ENCODE measurements at places on chromosomes 1 and 21.

- no peak for DNase-seq
Observed at GRCh38 chr1:54857746-54858561, 29.0 kb downstream of the DHCR24 start.

- DNase-seq, result no peak
Observed at GRCh38 chr1:62327360-62328055, 8.3 kb upstream of the KANK4 start.

DNA sequence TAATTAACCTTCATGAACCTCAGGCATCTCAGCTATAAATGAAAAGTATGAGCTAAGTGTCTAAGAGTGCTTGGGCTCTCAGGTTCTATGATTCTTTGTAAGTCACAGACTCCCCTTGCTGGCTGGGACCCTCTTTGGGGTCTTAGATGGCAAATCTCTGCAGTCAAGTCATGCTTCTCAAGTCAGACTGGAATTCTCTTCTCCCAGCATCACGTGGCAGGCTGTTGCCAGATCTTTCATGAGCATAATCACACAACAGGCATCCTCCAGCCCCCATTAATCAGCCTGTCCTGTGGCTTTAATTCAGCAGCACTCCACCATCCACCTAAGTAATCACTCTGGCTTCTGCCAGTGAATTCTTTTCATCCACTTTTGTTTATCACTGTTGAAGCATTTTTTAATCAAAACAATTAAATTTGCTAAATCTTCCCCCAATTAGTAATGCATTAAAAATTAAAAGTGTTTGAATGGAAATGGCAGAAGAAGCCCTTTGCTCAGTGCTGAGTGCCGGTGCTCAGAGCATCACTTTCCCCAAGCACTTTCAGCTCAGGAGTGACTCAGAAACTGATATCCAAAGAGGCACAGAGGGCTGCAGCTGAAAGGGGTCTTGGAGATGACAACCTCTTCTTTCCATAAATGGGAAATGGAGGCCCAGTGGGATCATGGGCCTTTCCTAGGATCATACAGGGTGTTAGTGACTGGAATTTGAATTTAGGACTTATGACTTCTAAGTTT lies 50.2 kb downstream of the C8A start:
- no peak for DNase-seq

DNA sequence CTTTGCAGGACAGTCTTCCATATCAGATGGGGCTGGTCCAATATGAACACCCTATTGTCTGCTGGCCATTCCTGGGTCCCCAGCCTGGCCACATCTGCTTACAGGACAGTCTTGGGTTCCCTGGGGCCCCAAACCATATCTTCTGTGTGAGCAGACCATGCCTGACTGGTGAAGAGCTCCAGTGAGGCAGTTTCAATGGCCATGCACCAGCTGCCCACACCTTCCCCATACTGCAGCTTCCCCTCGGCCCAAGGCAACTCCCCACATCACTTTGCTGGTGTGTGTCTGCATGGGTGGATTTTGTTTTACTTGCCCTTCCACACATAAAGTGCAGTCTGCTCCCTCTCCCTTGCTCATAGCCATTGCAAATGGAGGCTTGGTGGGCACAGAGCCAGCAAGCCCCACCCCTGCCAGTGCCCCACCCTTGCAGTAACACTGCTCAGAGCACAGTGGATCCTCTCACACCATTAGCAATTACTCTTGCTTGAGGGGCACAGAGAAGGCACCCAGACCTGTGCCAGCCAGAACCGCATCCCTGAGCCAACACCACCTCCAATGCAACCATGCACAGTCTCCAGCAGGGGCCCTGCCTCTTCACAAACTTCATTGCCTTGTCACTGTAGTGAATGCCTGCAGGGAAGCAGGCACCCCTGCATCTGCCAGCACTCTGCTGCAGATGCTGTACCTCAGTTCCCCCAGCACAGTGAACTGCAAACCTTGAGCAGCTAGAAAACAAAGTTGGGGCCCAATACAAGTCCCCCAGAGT lies 474.5 kb upstream of the BEND5 start:
- DNase-seq, result no peak

DNA sequence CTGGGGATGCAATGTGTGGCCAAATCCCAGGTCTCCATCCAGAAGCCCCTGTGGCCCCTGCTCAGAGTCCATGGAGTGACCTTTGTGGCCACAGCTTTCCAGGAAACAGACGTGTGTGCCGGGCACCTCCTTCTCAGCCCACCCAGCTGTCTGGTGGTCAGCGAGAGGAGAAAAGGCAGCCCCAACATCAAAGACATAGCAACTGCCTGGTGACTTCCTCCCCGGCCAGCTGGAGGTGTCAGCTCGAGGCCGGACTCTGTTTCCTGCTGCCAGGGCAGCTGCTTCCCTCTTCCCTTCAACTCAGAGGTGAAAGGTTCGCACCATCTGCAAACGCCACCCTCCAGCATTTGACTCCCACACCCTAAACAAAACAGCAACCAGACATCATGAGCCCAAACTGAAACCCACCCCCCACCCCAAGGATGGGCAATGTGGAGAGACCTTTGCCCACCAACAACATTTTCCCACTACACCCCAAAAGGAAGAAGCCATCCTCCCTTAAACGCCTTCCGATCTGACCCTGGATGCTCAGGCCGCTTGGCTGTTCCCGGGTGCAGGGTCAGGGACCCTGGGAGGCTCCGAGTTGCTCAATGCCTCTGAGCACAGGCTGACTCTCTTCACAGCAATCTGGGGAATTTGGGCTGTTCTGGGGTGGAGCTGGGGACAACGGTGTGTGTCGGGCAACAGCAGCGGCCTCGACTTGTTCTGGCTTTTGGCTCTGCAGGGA lies 162.3 kb downstream of the PSMG1 start:
- no peak for DNase-seq

GRCh38 chr1:247103859-247104591 lies at the start of gene ZNF669:
Gene ZNF669, minus strand, starts transcription at chr1:247104356. Its CDS starts 157 bp downstream, at chr1:247104199.
- DNase-seq, result peak; percentile 96

- no peak for DNase-seq
Observed at GRCh38 chr1:221937155-221937953, 195.5 kb upstream of the DUSP10 start.

DNA sequence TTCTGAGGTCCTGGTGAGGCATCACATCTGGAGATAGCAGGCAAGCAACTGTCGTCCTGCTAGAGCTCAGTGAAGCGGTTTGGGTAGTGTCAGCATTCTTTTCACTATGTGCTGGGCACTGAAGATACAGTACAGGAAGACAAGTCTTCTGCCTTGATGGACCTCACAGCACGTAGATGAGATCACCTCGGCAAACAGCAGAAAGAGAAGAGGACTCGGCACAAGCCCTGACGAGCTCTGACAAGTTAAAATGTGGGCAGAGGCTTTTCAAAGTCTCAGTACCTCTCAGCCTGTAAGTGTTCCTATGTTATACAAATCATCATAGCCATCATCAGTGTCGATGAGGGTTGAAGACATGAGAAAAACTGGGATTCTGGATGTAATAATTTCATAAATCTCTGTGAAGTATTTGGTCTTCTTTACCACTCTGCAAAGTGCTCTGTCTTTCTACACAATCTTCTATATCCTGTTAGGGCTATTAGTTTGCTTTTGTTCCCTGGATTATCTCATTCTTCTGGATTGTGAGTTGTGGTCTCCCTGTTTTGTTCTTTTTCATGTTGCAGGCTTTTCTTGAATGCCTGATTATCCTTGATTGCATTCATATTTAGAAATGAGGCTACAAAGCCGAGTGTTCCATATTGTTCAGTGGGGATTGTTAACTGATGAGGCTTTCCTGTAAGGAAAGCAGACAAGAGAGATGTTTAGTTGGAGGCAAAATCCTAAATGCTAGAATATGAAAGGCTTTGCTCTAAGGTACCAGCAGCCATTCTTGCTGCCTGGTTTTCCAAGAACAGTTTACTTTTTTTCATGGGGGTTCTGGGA lies 24.2 kb downstream of the MAEL start:
- no peak for DNase-seq

DNA sequence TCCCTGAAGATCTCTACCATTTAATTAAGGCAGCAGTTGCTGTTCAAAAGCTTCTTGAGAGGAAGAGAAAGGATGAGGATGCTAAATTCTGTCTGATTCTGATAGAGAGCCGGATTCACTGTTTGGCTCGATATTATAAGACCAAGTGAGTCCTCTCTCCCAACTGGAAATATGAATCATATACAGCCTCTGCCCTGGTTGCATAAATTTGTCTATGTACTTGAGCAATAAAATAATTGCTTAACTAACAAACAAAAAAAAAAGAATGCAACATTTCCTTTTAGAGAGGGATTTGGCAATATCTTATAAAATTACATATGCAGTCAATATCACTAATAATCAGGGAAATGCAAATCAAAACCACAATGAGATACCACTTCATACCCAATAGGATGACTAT lies 26.8 kb downstream of the ALDH9A1 start:
- DNase-seq, result no peak

- DNase-seq, result no peak
Observed at GRCh38 chr1:85553416-85554335, 26.9 kb upstream of the CCN1 start.

GRCh38 chr1:177872308-177872900 lies 97.5 kb downstream of the SEC16B start:
- DNase-seq, result no peak

- peak; percentile 62 for DNase-seq
Observed at GRCh38 chr1:41664861-41665640, 180.6 kb upstream of the EDN2 start.

DNA sequence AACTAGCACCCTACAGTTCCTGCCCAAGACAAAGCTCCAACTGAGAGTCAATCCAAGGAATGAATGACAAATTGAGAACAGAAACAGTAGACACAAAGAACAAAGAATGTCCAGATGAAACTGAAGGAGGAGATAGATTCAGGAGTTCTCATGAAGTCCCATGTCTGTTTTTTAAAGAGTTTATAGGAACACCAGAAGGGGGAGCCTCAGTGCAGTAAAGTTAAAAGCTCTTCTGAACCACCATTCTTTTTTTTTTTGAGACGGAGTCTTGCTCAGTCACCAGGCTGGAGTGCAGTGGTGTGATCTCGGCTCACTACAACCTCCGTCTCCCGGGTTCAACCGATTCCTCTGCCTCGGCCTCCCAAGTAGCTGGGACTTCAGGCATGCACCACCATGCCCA lies 323.6 kb downstream of the MRPL39 start:
- no peak for DNase-seq

- DNase-seq, result no peak
Observed at GRCh38 chr1:47621977-47622376, 184.1 kb downstream of the FOXD2 start.

DNA sequence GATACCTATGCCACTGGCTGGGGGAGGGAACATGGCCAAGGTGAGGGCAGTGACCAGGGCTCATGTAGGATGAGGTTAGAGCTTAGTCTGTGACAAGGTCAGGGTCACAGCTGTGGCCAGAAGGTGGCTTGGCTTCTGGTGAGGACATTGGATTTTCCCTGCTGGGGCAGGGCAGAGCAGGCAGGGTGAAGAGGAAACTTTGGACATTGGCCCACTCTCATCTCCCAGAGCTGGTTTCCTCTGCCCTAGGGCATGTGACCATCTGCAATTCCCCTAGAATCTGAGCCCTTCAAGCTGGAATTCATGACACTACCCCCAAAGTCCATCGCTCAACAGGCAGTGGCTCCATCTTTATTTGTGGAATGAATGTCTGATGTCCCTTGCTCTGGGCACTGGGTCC lies 5.3 kb downstream of the DMBX1 start:
- DNase-seq, result no peak

- no peak for DNase-seq
Observed at GRCh38 chr1:36284061-36284460, 22.1 kb upstream of the SH3D21 start.

DNA sequence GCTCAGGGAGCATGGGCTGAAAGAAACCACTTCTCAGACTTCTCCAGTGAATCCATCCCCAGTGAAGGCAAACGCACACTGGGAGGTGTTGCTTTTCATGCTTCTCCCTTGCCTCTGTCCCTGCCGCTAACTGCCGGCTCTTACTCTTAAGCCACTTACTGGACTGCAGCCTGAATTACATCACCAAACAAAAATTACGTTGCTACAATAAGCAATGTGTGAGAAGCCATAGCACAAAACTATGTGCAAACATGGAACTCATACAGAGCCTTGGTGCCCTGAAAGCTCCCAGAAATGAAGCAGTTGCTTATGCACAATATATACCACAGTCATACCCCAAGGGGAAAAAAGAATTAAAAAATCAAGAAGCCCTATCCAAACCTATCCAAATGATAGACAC lies 375.2 kb downstream of the KCNH1 start:
- DNase-seq, result no peak

DNA sequence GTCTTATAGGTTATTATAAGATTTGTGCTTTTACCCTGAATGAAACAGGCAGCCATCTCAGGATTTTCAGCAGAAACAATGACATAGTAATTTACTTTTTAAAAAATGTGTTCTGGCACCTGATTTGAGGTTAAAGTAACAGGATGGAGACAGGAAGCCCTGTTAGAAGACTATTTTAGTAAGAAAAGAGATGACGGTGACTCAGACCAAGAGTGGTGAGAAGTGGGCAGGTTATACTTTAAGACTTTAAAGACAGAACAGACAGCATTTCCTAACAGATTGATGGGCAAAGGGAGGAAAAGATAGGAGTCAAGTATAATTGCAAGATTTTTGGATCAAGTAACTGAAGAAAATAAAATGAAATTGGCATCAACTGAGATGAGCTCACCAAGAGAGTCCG lies 436.8 kb upstream of the NR5A2 start:
- DNase-seq, result no peak

GRCh38 chr1:29254346-29254745 lies 18.0 kb downstream of the PTPRU start:
- no peak for DNase-seq

- no peak for DNase-seq
Observed at GRCh38 chr1:60692031-60692430, 390.3 kb upstream of the NFIA start.

DNA sequence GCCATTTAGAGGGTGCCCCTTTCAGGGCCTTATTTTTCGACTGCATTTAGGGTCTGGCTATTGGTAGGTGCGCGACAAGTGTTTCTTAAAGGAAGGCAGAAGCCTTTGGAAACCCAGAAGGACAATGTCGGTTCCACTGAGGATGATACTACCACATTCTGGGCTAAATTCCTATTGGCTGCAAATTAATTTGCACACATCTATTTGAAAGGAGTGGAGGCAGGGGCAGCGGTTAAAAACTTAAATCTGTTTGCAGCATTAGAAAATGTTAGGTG lies 1.1 kb downstream of the PATJ start:
- no peak for DNase-seq

DNA sequence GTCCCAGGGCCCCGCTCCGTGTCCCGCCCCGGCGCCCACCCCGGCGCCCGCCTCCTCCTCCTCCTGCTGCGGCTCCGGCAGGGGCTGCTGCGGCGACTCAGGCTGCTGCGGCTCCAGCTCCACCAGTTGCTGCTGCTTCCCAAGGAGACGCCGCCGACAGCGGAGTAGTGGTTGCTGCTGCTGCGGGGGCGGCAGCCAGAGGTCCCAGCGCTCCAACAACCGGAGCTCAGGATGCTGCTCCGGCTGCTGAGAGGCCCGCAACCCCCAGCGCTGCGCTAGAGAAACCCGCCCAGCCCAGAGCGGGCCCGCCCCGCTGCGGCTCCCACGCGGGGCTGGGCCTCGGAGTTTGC lies 1.1 kb downstream of the CRCT1 start:
- DNase-seq, result no peak
